RCC 7860 (cell line): ENCODE measurements at places on chromosomes 13 and 19.

DNA sequence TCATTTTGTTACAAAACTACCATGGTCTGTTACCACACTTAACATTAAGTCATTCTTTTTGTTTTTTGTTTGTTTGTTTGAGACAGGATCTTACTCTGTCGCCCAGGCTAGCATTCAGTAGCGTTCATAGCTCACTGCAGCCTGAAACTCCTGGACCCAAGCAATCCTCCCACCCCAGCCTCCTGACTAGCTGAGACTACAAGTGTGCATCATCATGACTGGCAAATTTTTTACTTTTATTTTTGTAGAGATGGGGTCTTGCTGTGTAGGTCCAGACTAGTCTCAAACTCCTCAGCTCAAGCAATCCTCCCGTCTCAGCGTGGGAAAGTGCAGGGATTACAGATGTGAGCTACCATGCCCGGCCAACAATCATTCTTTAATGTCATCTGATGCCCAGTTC lies 3.3 kb downstream of the ALDH16A1 start:
- no peak for DNase-seq

GRCh38 chr13:102651892-102652291 lies 43.0 kb downstream of the METTL21C start:
- peak; percentile 21 for DNase-seq

- no peak for DNase-seq
Observed at GRCh38 chr19:15684828-15685227, 11.9 kb downstream of the CYP4F12 start.

GRCh38 chr13:26881154-26881553 lies 120.6 kb upstream of the GPR12 start:
- DNase-seq = peak; percentile 57

DNA sequence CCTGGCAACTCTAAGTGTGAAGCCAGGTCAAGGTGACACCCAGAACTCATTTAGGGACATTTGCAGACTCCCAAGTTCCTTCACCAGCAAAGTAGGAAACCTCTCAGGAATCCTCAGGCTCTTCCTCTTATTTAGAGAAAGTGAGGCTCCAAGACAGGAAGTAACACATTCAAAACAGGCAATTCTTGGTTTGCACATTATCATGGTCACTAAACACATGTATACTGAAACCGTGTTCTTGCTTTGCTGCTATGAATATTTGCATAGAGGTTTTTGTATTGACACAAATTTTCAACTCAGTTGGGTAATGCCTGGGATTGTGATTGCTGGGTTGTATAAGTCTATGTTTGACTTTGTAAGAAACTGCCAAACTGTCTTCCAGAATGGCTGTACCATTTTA lies 13.2 kb upstream of the URI1 start:
- no peak for DNase-seq

- no peak for DNase-seq
Observed at GRCh38 chr13:45932172-45932571, 80.6 kb upstream of the SIAH3 start.

GRCh38 chr13:103140001-103140671 lies 73.9 kb upstream of the SLC10A2 start:
- peak; percentile 8 for DNase-seq

- DNase-seq = no peak
Observed at GRCh38 chr13:48266701-48267639, 34.0 kb downstream of the ITM2B start.

GRCh38 chr13:40438999-40439797 lies 227.2 kb downstream of the FOXO1 start:
- DNase-seq = no peak

- no peak for DNase-seq
Observed at GRCh38 chr19:55678121-55678671, 3.2 kb downstream of the EPN1 start.

GRCh38 chr13:33069365-33069764 lies 53.1 kb downstream of the KL start:
- DNase-seq = no peak

GRCh38 chr13:43631106-43631505 lies 155.7 kb downstream of the ENOX1 start:
- DNase-seq = no peak

DNA sequence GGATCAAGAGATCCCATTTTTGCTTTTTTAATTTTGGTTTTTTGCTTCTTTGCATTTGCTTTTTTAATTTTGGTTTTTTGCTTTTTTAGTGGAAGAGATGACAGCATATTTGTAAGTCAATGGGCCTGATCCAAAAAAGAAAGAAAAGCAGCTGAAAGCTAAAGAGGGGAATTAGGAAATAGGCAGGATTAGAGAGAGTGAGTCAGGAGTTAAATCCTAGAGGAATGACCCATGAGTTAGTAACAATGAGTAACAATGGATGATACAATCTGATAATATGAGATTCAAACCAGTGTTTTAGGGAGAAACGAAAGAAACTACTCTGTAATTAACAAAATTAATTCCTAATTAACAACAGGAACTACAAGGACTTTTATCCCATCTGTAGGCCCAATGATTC lies 111.2 kb upstream of the SGCG start:
- DNase-seq = peak; percentile 39

DNA sequence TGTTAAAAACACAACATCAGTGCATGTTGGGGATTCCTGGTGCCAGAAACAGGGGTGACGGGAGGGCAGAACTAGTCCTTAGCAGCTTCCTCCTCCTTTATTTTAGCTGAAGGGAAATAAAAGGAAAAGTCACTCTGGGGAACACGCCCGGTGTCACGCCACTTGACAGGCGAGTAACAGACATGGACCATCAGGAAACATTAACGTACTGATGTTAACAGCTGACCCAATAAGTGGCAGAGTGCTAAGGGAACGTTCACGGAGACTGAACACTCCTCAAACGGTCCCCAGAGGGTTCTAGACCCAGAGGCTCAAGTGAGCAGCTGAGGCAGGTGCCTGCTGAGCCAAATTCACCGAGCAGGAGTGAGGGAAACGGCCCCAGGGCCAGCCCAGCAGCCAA lies 13.9 kb upstream of the EIF3G start:
- no peak for DNase-seq

GRCh38 chr19:38655148-38655824 lies 7.8 kb downstream of the ACTN4 start:
- DNase-seq = no peak

DNA sequence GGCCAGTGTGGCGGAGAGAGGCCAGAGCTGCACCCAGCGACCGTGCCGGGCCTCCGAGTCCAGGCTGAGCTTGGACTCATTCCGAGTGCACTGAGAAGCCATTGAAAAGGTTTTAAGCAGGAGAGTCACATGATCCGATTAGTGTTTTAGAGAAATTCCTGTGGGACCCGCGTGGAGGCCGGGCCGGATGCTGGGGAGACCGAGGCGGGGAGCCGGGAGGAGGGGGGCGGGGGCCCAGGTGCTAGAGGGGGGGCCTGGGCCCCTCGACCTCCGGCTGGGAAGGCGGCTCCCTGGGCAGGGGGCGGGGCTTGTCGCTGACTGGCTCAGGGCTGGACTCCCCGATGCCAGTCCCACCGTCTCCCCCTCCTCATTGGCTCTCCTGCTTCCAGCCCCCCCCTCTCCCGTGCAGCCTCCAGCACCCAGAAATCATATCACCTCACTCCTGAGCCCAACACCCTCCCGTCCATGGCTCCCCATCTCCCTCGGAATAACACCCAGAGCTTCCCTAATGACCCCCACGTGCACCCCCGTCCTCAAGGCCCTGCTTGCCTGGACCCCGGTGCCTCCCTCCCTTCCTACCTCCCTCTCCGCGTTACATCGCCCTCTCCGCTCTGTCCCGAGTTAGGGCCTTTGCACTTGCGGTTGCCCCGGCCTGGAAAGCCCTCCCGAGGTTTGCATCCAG lies 5.2 kb upstream of the ZNF579 start:
- no peak for DNase-seq

- DNase-seq = peak; percentile 39
Observed at GRCh38 chr19:8505680-8506401, 3.4 kb upstream of the PRAM1 start.

- DNase-seq = no peak
Observed at GRCh38 chr19:9720541-9720940, 45.6 kb upstream of the ZNF562 start.

DNA sequence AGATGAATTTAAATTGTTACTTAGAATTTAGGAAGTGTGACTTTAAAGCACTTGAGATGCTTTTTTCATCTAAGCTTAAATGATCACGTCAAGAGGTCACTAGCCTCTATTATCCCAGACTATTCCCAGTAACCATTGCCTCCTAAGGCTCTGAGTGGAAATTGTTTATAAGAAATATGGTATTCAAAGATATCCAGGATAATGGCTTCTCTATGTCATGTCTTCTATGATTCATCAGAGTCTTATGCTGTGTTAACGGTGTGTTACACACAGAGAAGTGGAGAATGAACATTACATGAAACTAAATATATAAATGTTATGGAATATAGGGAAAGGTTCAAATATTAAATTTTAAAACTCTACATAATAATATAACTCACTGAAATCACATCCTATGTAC lies 79.8 kb upstream of the NBEA start:
- DNase-seq = no peak

DNA sequence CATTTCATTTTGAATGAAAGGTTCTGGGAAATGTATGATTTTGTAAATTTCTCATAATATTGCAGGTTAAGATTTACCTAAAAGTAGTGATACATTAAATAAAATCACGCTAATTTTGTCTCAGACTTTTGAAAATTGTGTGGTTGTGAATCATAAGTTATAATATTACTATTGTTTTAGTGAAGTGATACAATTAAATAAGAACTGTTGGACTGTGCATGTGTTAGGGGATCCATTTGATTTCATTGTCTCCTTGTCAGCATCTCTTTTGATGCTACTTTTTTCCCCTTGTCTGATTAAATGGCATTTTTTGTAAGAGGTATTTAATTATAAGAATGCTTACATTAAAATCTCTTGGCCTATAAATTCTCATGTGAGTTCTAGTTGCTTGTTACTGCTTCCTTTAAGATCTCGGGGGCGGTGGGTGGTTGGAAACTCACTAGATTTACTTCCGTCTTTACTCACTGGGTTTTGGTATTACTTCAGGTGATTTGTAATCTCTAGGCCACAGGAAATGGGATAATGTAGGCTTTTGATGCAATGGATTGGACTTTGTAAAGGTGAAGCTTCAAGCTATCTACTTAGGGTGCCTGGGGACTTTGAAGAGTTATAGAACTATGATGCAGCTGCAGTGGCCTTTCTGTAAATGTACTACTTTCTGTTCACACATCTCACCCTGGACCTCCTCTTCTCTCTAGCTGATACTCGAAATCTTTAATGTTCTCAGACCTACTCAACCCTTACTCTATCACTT lies 66.5 kb downstream of the PAN3 start:
- no peak for DNase-seq

DNA sequence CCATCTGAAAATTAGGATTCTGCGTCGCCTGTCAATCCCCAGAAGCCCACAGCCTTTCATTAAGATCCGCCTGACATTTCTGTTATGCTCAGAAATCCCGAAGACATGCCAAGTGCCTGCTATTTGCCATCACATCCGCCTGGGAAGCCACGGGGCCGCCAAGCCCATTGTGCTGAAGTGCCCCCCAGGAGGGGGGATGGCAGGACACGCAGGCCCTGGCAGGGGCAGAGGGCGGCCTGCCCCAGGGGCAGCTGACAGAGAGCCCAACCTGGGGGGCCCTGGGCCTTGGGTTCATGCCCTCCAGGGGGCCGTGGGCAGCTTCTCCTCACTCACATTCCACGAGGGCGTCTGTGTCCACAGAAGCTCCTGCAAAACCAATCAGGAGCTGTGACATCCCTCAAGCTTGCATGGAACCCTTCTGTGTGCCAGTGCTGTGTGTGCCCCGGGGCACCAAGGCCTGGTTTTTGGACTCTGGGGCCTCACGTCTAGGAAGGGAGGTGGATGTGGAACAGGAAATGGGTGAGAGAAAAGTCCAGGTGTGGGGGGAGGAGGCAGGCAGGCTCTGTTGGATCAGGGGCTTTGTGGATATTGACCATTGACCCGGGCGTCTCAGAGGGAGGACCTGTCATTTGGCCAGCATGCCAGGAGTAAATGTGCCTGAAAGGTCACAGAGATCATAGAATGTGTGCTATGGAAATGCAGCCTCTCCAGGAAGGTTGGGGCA lies 122.9 kb downstream of the URI1 start:
- no peak for DNase-seq

DNA sequence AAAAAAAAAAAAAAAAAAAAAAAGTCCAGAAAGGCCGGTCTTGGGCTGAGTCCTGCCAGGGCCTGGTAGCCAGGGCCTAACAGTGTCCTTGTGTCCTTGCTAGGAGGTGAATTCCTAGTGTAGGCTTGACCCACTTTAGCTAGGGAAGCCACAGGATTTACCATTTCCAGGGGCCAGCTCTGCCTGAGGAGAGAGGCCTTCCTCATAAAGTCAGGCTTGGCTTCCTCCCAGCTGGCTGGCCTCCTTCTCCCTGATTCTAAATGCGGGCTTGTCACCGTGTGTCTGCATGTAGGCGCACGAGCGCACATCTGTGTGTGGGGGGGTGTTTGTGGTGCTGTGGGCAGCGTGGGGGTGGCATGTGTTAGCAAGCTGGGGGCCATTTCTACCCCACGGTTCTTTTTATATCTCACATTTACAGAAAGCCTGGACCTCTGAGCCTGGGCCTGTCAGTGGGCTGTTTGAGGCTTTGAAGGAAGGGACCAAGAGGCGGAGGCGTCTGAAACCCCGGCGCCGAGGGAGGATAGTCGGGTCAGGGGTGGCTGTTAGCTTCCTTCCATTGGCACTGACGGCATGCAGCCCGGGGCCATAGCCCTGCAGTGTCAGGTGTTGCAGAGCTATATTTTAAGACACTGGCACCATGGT lies 31.7 kb downstream of the IER2 start:
- no peak for DNase-seq

GRCh38 chr19:47609906-47610894 lies 1.3 kb downstream of the BICRA start:
- DNase-seq = peak; percentile 41

DNA sequence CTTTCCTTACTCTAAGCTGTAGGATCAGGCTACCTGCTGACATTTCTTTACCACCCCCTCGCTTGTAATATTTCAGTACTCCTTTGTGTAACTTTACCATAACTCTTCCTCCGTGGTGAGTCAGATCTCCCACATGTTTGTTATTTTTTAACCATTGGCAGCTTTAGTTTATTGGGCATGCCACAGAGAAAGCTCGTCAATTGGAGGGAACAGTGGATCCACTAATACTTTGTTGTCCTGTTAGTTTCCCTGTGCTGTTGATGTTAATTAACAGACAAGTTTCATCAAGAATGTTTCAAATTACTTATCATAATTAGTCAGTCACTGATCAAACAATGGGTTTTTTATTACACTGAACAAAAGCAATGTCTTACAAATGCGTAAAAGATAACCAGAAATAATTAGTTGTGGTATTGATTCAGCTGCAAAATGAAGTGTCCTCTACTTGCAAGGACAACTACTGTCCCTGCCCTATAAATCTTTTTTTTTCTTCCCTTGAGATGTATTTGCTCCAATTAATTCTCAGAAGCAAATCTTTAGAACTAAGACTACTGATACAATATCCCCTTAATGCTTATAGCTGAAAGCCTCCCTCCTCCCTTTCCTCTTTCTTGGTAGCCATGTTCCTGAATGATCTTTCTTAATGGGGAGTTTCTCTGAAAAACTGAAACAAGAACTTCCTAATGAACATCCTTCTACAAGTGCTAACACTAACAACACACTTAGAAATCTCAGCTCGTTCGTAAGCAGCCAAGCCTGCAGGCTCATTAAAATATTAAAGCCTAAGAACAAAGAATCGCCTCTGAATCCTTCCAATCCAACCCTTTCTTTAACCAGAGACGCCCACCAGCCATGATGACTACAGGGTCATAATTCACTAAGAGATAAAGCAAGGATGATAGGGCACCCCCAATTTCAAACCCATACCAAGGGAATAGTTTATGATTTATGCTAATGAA lies 22.2 kb downstream of the EFNB2 start:
- DNase-seq = peak; percentile 33

GRCh38 chr19:16121141-16121540 lies 9.5 kb downstream of the RAB8A start:
- no peak for DNase-seq

- DNase-seq = no peak
Observed at GRCh38 chr13:71659404-71659803, 207.6 kb downstream of the DACH1 start.
